ENCODE measurements at places on chromosomes 7 and 10.

DNA sequence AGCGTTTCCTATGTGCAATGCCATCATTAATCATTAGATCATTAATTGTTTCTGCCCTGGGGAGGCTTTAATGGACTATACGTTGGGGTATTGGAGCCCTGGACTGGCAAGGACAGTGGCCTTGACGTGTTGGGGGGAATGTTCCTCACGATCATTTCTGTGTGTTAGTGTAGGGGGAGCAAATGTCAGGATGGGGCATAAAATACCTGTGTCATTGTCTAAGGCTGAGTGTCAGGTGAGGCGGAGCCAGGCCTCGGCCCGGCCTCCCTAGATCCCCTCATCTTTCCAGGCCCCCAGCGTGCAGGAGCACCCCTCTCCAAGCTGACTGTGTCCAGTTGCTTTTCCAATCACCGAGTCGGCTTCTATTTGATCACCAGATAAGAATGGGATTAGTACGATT is 346.4 kb upstream of the SHH start:
- no peak for DNase-seq

DNA sequence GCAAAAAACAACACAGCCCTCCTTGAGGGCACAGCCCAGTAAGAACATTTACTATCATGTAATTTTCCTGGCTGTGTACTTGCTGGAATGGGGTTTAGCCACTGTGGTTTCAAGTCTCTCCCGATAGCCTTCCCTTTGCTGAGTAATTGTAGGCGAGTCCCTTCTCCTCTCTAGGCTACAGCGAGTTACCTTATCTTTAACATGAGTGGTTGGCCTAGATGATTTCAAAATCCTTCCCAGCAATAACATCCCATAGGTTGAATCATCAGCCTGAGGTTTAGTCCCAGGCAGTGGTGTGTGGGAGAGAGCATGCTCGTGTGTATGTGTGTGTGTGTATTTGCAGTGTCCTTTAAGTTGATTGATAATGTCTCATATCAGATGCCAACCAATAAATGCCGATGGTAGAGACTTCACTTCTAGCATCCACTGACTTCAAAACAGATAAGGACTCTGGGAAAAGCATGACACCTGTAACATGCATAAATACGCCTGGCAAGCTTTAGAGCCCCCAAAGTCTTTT is 142.9 kb upstream of the ZMIZ1 start:
- no peak for DNase-seq

DNA sequence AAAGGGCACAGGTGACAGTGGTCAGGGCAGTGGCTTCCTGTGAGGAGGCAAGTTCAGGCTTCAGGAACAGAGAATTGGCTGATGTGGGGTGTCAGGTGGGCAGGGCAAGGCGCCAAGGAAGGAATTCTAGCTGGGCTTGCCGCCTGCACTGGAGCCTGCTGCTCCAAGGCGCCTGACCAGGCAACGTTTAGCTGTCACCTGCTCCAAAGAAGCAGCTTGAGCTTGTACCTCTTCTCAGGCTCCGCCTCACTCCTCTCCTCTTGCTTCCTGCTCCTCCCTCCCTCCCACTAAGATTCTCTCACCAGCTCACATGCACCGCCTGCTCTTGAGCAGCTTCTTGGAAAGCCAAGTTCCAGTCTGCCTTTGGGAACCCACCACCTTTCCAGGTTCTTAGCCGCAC is 187.4 kb upstream of the GRB10 start:
- no peak for DNase-seq

DNA sequence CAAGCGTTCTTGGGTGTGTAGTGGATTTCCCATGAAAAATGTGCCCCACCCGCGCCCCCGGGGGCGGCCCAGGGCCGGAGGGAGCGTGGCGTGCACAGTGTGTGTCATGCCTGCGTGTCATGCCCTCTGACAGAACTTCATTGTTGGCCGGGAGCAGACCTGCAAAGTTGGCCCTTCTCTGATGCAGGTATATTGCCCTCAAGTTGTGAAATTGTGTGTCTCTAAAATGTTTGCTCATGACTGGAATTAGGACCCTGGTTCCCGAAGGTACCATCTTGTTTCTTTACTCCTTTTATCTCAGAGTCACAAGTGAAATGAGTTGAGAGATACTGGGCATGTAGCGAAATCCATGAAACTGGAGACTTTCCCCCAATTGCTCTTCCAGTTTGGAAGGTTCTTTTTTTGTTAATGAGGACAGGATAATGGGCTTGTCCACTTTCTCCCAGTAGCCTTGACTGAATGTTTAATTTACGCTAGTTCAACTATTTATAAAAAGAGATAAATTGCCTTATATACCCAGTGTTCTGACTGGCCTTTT is 26.2 kb downstream of the ADK start:
- no peak for DNase-seq

DNA sequence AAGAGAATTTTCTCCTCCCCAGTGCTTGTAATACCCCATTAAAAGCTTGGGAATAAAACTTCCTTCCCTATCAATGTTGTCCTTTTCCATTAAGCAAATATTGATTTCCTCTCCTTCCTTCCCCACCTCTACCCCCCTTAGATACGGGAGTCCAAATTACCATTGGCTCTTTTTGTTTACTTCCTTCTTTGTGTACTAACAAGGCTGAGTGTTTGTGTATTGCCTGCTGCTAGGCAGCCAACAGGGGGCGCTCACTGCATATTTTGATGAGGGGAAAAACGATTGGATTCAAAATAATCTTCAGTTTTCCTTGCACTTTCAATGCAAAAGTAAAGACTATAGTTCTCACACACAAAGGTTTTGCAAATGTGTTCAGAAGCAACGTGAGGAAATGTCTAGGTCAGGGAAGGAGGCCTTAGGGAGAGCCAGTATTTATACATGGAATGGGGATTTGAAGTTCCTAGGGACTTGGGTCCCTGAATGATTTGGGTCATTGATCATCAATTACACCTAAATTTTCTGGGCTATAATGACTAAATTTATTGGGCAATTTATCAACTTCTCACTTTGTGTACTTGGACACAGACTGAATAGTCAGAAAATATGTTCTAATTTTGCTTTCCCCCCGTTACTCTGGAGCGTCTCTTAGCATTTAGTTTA is 23.6 kb upstream of the VPS41 start:
- DNase-seq: peak; percentile 16

DNA sequence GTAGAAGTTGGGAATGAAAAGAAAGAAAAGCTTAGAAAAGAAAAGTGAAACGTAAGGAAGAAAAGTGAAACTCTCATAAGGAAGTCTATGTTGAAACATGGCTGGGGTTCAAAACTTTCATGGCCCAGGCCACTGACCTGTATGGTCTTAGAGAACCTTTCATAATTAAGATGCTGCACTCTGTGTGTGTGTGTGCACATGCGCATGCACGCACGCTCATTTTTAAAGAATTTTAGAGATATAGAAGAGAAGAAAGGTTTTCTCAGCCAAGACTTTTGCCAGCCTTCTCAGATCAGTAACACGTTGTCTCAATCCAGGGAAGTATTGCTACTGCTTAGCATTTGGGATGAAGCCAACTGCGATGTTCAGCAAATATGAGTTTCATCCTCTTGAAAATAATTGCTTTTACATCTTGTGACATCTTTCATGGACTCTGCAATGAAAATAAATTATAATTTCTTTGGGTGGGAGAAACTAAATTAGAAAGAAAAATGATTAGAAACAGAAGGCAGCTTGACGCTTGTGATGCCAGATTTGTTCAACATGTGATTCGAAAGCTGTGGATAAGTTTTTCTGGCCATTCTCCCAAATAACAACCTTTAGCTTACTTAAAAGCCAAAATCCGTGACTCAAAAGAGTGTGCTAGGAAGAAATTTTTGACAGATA is 16.2 kb upstream of the SLC26A4 start:
- no peak for DNase-seq

- no peak for DNase-seq
Measured at GRCh38 chr10:26486304-26486703, 48.2 kb downstream of the APBB1IP start.

DNA sequence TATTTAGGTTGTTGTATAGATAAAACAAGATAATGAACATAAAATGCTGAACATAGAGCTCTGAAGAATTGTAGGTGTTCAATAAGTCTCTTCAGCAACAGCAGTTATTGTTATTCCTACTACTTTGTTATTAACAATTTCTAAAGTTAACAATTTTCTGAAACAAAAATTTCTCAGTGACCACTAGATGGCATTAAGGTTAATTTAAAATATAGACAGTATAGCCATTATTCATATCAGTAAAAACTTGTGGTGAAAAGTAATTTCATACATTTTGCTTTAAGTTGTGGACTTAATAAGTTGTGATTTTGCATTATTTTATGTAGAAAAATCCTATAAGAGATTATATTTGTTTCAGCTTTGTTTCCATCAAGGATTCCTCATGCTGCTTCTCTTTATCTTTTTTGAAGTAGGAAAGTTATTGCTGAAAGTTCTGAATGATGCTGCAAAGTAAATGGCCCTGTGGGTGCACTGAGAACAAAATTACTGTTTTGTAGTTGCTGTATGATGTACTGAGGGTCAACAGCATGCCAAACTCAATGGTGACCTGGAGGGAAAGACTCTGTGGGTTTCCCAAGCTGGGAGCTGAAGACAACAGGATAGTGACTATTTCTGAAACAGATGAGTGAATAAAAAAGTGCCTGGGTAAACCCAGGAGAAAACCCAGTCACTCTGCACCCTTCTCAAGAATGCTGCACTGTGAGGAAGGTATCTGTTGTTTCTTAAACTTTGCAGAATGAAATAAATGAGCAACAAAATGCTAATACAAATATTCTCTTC is 253.6 kb downstream of the KIF20B start:
- DNase-seq: peak; percentile 7

- no peak for DNase-seq
Measured at GRCh38 chr10:88081457-88082054, 218.1 kb downstream of the PTEN start.

DNA sequence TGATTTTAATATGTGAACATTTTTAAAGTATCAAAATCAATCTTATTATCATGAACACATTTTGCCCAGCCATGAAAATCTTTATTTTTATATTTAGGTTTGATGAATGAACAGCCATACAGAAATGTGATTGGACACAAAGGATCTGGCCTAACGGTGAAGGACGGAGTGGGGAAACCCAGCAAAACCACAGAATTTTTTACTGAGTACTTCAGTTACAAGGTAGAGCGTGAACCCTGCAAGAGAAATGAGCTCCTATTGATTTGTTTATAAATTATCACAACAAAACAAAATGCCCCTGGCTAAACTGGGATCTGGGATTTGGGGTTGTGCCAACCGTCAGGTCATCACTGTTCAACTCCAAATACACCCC is 118.8 kb downstream of the JAZF1 start:
- no peak for DNase-seq

GRCh38 chr10:115059301-115059898 is 33.8 kb upstream of the ATRNL1 start:
- no peak for DNase-seq

DNA sequence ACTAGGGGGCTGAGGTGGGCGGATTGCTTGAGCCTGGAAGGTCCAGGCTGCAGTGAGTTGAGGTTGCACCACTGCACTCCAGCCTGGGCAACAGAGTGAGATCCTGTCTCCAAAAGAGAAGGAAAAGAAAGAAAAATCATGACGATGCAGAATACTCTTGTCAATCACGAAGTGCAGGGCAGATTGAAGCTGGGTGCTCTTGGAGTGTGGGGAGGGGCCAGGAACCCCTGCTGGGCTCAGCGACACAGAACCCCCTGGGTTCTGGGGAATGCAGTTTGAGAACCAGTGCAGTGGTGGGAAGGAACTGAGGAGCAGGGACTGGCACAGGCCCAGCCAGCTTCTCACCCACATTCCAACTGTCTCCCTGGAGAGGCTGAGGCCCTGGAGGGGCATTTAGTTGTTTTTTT is 10.8 kb upstream of the INTS1 start:
- DNase-seq: no peak

DNA sequence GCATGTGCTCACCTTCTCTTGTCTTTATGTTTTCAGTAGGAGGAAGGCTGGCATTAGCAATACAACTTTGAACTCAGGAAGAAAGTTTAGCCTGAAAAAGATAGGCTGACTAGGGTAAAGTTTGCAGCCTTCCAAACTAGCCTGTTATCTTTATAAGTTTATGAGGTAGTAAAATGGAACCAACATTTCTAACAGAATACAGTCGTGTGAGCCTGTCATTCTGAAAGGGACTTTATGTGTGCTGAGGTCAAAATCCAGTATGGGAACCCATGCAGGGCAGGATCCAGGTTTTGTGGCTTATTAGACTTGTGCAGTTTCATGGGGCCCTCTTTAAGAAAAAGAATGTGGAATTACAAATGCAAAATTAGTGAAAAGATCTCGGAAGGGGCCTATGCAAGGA is 201.0 kb upstream of the PRPS1L1 start:
- DNase-seq: no peak

- DNase-seq: no peak
Measured at GRCh38 chr7:96521068-96521894, 188.4 kb downstream of the SEM1 start.

DNA sequence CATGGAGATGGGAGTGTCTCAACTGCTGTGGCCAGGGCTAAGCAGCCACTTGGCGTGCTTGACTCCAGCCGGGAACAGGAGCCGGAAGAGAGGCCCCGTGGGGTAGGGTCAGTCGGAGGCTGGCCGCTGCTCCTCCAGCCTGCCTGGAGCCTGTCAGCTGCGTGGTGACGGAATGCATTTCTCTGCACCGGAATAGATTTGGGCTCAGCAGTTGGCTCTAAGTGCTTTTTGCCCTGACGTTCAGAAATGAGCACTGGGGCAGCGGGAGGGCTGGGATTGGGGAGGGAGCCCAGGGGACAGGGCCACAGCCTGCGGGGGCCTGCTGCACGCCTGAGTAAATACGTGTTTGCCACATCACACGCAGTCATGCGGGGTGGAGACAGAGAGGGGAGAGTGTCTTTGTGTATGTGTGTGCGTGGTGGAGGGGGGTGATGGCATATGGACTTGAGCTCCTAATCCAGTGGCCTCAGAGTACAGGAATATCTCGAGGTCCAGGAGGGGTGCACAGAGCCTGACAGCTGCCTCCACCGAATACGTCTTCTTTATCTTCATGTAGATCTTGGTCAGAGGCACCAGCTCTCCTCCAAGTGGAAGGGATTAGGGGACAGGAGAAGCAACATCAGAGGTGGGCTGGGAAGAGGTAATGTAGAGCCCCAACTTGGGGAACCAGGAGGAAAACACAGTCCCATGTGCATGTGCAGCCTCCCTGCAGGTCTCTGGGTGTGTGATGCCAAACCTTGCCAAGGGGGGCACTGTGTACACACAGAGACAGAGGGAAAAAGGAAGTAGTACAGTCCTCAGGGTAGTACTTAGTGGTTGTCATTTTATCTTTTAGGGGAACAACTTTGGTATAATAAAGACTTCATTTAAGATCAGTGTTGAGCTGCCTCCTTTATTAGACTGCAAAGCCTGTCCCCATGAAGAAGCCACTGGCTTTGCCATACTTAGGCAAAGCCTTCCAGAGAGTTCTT is 151.4 kb downstream of the CDH23 start:
- DNase-seq: no peak

Measured in KG1 (cell line).